Stimulated activated CD4-positive, alpha-beta T cell treated with anti-CD3 and anti-CD28 coated beads, Interleukin-1b, Interleukin-23, amount 100 ng/mL, for 1 hour (primary cell): ENCODE measurements at places on chromosomes 3 and 15.

GRCh38 chr3:143063018-143063417 is 56.6 kb upstream of the CHST2 start:
- no peak for DNase-seq

DNA sequence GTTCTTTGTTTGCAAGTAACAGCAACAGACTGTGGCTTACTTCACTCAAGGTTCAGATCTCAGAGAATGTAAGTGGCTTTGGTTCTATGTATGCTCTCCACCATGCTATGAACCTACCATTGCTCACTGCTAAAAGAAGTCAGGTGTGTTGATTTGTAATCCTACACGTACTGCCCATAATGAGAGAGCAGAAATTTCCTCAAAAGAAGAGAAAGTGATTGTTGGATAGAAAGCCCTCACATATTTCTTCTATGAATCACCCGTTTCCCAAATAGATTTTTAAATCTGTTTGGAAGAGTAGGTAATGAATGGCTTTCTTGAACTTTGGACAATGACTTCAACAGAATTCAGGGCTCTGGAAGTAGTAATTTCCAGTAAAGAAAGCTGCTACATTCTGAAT is 565.4 kb downstream of the ROBO2 start:
- no peak for DNase-seq

DNA sequence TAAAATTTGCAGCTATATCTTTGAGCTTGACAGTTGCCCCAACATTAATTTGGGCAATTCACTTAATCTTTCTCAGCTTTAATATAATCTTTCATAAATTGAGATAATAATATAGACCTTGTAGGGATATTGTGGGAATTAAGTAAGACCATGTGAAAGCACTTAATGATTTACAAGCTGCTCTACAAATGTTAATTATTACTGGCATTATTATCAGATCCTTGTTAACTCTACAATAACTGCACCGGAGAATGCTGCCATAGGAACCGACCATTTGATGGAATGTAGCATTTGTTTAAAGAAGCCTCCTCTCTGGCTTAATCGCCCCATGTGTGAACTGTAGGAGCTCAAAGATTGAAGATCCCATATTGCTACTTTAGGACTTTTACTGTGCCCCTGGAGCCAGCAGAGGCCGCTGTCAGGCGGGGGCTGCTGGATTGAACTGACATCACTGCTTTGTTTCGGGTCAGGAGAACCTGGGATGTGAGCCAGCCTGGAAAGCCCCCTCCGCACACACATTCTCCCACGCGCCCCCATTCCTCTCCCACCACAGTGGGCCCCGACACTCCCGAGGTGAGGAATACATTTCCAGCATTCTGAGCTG is 154.2 kb upstream of the TNIK start:
- no peak for DNase-seq

- DNase-seq = no peak
Observed at GRCh38 chr15:39542385-39543065, 38.4 kb upstream of the THBS1 start.

DNA sequence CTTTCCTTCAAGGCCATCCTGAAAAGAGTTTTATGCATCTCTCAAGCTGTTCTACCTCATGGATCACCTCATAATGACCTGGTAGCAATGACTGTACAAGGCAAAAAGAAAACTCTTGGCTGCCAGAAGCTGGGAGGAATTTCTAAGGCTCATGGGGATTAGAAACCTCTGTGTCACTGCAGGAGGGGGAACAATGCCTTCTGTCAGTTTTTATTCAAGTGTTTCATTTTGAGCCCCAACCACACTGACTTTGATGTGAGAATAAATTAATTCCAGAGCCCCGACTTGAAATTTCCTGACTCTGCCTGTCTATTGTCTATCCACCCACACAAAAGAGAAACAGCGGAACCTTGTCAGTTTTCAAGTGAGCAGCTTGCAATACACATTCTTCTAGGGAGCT is 58.7 kb upstream of the MRPL3 start:
- DNase-seq = no peak

GRCh38 chr3:184320104-184320445 is 5.7 kb downstream of the EIF4G1 start:
- no peak for DNase-seq

- DNase-seq = no peak
Observed at GRCh38 chr3:36663666-36664291, 100.6 kb downstream of the DCLK3 start.

- no peak for DNase-seq
Observed at GRCh38 chr3:79515072-79515471, 252.7 kb downstream of the ROBO1 start.

- no peak for DNase-seq
Observed at GRCh38 chr3:33037471-33037870, 59.5 kb downstream of the GLB1 start.

- no peak for DNase-seq
Observed at GRCh38 chr15:39154776-39155175, 426.1 kb upstream of the THBS1 start.

- no peak for DNase-seq
Observed at GRCh38 chr15:101803209-101803608, at the start of gene OR4F6. Gene OR4F6, plus strand, starts transcription at chr15:101803509. Its CDS starts 2,211 bp downstream, at chr15:101805720.

DNA sequence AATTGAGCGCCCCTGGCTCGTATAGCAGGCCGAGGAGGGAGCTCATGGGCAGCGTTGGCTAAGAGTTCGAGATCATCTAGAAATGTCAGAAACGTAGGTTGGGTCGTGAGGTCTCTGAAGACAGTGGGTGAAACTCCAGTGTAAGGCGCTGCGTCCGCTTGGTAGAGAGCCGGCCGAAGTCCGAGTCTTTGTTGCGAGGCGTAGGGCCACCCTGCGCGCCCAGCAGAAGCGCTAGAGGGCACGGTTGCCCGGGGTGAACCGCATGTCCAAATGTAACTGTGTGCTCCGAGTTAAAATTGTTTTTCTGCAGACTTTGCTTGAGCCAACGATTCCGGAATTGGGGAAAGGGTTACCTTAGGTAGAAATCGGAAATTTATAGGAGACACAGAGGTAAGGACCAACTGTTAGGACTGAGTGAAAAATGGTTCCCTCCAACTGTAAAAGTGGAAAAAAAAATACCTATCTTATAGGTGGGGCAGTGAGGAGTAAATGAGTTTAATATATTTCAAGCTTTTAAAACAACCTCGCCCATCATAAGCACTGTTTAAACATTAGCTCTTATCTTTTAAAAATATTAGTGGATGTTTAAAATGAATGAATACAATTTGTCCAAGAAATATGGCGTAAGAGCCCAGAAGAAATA is 993 bp upstream of the SIAH2 start:
- no peak for DNase-seq

GRCh38 chr15:39365873-39366272 is 215.0 kb upstream of the THBS1 start:
- DNase-seq = no peak

GRCh38 chr3:40053663-40054062 is 244.3 kb downstream of the MYRIP start:
- DNase-seq = no peak
